ENCODE measurements at places on chromosomes 12 and 14. TPM values are rescaled to one million over a fixed set of nuclear protein-coding genes. Genes with fewer than 3 reads are reported as not detected.

Gene CDH24
- polyA plus RNA-seq: 23.9 TPM

DNA sequence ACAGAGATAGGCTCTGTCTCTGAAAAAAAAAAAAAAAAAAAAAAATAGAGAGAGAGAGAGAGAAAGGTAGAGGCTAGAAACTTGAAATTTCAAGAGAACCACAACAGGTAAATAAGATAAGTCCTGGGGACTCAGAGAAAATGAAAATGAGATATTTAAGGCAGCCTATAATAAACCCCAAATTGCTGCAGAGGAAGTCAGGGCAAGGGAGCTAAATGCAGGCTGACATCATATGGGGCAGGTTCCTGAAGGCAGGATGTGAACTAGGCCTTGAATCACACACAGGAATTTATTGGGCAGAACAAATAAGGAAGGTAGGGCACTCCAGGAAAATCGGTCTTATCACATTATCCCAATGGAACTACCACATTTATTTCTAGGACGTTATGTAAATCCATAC lies 54.9 kb upstream of the NUDT4 start:
- no peak for DNase-seq

DNA sequence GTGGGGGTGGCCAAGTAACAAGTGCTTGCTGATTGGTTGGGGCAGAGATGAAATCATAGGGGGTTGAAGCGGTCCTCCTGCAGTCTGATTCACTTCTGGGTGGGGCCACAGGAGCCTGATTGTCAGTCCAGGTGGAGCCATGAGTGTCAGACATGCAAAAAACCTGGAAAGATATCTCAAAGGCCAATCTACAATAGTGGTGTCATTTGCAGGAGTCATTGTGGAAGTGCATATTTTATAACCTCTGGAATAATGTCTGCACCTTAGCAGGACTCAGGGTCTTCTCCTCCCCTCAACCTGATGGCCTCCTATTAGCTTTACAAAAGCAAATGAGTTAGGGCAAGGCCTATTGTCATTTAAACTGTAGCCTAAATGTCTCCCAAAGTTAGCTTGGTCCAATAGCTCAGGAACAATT lies 241.4 kb downstream of the NUAK1 start:
- no peak for DNase-seq

DNA sequence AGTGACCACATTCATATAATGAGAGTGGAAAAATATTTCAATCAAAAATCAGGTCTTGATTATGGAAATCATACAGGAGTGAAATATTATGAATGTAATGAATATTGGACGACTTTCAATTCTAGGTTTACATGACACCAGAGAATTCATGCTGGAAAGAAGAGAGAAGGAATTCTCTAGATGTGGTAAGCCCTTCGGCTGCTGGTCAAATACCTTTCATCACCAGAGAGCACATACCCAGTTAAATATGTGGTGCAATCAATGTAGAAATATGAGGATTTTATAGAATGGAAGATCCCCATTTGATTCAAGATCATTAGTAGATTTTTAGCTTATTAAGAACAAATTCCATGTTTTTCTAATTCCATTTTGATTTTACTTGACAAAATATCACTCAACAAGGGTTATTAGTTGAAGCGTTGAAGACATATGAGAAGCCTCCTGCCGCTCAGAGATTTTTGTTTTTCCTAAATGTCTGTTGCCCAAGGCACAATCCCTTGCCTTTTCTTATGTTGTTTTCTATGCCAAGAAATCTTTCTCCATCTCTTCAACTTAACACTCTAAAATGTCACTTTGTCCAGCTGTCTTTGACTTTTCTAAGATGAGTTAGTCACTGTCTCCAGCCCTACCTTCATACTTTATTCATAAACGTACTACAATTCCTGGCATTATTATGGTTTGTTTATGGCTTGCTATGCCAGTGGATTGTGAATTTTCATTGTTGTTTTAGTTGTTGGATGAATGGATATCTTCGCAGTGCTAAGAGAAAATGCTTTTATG lies 72.8 kb upstream of the ZDHHC17 start:
- DNase-seq: no peak

DNA sequence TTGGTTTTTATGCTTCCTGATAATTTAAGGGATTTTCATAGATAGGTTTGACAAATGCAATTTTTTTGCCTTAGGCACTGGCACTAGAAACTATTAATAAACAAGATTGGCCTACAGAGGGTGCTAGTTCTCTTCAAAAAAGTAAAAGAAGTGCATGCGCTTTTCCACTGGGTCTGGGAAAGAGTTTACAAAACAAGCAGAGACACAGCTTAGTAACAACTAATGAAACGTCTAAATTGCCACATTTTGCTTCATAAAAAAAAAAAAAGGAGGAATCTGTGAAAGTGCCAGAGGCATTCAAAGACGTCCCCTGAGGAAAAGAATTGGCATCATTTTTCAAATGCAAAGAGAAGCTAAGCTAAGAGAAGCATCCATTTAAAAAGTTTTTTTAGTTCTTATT lies 58.3 kb upstream of the EEA1 start:
- peak; percentile 76 for DNase-seq

GRCh38 chr14:55327179-55327578 lies 56.0 kb downstream of the FBXO34 start:
- no peak for DNase-seq

Gene CMA1
- not detected for polyA plus RNA-seq
